Right atrium auricular region (tissue), 2 donors: ENCODE measurements at places on chromosomes 4 and X.

DNA sequence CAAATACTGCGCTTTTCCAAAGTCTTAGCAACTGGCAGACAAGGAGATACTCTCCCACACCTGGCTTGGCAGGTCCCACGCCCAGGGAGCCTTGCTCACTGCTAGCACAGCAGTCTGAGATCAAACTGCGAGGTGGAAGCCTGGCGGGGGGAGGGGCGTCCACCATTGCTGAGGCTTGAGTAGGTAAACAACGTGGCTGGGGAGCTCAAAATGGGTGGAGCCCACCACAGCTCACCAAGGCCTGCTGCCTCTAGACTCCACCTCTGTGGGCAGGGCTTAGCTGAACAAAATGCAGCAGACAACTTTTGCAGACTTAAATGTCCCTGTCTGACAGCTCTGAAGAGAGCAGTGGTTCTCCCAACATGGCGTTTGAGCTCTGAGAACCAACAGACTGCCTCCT is 23.0 kb upstream of the NFKB1 start:
- no peak for DNase-seq

DNA sequence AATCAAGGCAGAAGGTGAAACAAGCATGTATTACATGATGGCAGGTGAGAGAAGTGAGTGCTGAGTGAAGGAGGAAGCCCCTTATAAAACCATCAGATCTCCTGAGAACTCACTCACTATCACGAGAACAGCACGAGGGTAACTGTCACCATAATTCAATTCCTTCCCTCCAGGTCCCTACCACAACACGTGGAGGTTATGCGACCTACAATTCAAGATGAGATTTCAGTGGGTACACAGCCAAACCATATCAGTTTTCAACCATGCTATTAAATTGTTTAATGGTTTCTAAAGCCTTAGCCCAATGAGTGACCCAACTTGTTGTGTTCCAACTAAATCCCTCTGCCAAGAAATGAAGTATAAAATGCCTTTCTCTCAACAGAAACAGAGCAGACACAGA is 519.8 kb downstream of the GBA3 start:
- DNase-seq, result no peak

GRCh38 chr4:169573889-169574288 is 38.5 kb downstream of the NEK1 start:
- no peak for DNase-seq

DNA sequence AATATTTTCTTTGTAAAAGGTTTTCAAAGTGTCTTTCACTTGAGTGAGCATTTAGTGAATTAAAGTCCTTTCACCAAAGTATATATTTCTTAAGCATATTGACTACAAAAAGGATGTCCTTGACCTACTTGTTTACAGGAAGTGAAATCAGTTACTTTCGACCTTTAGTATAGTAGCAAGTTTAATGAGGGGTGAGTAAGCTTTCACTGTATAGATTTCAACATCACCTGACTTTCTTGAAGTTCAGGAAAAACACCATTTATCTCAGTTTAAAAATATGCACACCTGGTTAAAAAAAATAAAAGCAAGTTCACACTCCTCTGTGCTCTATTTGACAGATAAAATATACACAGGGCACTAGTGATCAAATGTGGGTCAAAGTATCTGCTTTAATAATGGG is 88.1 kb downstream of the CCSER1 start:
- no peak for DNase-seq

DNA sequence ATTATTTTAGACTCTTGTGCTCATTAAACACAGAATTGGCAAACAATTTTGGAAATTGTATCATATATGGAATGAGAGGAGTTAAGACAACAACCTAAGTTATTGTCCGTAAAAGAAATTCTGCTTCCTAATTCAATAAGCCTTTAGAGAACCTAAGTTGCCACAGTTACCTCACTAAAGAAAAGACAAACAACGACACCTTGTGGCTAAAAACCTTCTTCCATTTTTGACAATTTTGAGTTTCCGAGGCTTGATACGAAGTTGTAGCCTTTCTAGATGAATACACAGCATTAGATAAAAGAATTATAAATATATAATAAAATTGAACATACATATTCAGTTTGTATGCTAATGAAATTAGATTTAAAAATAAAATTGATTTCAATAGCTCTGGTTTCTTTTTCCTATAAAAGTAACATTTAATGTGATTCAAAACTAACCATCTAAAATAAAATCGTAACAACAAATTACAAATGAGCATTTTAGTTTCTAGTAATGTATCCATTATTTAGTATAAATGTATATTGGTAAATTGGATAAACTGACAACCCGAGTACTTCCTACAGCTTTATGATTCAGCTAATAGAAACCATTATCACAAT is 275.1 kb downstream of the GPM6A start:
- no peak for DNase-seq

DNA sequence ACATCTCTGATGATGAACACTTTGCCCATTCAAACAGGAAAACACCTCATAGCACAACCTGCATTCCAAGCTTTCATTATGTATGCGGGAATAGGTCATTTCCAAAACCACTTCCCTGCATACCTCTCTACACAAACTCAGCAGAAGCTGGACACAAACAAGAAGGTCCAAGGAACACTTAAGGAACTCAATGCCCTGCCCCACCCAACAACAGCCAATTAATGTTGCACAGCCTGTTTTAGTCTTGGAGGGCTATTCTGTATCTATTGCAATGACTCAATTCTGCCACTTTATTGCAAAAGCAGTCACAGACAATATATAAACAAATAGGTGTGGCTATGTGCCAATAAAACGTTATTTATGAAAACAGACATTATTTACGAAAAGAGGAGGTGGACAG is 16.7 kb downstream of the OPHN1 start:
- no peak for DNase-seq

DNA sequence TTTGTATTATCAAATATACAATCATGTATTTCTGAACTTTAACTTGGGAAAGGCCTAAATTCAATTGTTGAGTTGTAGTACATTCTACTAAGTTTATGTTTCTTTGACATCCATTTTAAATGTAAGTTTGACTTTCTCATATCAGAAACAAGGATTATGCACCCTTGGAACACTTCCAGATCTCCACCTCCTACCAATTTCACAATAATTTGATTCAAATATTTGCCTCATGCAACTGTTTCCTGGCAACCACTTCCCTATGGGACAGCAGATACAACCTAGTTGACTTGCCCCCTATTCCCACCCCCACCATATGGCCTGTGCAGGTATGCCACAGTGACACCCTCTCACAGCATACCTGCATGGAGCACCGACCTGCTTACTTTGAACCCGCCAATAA is 506.4 kb upstream of the PABPC4L start:
- DNase-seq, result no peak

DNA sequence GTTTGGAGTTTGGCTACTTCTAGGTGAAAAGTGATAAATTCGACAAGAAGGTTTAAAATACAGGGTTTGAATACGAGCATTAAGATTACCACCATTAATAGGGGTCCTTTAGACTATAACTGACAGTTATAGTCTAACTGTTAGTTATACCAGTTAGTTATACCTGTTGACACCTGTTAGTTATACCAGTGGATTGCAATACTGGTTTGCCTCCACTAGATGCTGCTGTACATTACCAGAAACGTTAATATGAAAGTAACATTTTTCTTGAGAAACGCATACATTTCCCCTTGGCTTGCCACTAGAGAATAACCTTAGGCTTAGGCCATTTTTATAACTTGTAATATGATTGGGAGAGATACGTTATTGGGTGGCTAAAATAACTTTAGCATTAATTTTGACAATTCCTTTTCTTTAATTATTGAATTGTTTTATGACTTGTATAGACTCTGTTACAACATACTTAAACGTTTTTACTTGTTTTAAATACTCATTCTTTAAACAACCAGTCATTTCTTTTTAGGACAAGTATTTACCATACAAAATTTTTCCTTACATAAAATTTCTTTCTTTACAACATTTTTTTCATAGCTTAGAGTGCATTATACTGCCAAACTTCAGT is 911.2 kb downstream of the FSTL5 start:
- no peak for DNase-seq

GRCh38 chr4:1009542-1010394 is 1.7 kb upstream of the FGFRL1 start:
- no peak for DNase-seq

- DNase-seq, result no peak
These were observed 19.9 kb upstream of the TMSB4X start for GRCh38 chrX:12954981-12955380.

DNA sequence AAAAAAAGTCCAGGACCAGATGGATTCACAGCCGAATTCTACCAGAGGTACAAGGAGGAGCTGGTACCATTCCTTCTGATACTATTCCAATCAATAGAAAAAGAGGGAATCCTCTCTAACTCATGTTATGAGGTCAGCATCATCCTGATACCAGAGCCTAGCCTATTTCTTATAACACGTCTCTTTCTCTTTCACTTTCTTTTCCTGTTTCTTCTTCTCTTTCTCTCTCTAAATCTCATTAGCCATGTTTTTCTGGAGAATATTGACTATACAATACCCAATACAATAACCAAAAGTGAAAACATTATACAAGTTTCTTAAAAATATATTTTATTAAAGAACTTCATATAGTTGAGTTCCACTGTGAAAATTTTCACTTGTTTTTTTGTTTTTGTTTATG is 1154.9 kb upstream of the PCDH7 start:
- DNase-seq, result no peak

- DNase-seq, result no peak
These were observed 72.6 kb downstream of the METTL14 start for GRCh38 chr4:118757761-118758251.

DNA sequence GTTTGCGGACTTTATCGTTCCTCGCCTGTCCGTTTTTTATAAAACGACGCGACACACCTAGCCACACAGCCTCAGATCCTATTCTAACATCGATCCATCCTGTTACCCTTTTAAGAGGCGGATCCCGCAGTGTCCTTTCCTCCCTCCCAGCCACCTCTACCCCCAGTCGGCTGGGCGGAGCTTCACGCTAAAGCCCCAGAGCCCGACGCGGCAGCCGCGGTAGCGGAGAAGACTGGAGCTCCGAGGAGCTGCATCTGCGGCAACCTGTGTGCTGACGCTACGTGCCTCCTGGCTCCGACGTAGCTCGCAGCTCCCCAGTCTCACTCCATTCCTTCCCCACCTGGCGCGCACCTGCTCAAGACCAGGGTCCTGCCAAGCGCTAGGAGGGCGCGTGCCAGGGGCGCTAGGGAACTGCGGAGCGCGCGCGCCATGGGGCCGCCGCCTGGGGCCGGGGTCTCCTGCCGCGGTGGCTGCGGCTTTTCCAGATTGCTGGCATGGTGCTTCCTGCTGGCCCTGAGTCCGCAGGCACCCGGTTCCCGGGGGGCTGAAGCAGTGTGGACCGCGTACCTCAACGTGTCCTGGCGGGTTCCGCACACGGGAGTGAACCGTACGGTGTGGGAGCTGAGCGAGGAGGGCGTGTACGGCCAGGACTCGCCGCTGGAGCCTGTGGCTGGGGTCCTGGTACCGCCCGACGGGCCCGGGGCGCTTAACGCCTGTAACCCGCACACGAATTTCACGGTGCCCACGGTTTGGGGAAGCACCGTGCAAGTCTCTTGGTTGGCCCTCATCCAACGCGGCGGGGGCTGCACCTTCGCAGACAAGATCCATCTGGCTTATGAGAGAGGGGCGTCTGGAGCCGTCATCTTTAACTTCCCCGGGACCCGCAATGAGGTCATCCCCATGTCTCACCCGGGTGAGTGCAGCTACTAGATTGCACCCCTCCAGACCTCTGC is at the start of gene RNF128:
Gene RNF128, plus strand, starts transcription at position 217 of the 953 bp plus-strand sequence. Its CDS starts 213 bp downstream, at position 430.
- DNase-seq, result no peak

DNA sequence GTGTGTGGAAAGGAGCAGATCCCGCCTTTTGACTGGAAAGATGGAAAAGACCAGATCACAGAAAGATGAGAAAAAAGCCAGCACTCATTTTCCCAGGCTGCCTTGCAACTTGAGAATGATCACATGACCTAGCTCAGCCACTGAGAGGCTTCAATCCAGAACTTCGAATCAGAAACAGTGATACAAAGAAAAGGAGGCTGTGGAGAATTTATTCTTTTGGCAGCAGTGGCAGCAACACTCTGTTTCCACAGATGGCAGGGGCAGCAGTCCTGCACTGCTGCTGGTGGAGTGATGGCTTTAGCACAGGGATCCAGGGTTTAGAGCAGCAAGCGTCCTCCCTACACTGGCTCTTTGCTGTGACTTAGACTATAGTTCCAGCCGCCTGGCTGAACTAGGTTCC is 77.8 kb upstream of the SH3RF1 start:
- no peak for DNase-seq

GRCh38 chr4:122930862-122931261 is 8.5 kb upstream of the NUDT6 start:
- DNase-seq, result no peak

DNA sequence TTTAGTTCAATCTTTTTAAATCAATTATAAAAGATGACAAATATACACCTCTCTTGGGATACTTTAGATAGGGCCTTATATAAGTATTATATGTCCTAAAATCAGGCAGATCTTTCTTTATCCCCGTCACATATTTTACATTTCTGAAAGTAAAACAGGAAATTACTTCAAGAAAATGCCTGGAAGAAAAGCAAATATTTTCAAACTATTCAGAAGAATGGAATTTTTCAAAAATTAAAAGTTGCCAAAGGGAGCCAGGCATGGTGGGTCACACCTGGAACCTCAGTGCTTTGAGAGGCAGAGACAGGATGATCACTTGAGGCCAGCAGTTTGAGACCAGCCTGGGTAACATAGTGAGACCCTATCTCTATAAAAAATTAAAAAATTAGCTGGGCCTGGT is 34.4 kb downstream of the MGARP start:
- DNase-seq, result no peak
